Naive B cell (primary cell): ENCODE measurements at places on chromosomes 12 and 14.

- no peak for DNase-seq
Observed at GRCh38 chr14:105163040-105163742, 5.4 kb downstream of the JAG2 start.

DNA sequence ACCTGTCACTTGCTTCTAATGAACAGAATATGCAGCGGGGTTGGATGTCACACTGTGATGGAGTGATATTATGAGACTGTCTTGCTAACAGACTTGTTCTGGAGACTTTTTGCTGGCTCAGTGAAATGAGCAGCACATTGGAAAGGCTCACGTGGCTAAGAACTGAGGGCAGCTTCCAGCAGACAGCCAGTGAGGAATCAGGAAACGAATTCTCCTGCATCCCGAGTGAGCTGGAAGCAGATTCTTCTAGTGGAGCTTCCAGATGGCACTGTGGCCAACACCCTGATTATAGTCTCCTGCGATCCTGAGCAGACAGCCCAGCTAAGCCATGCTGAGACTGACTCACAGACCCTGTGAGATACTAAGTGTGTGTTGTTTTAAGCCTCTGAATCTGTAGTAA lies 16.1 kb upstream of the TSPAN9 start:
- DNase-seq, result no peak

- DNase-seq, result no peak
Observed at GRCh38 chr14:74962046-74962445, 6.6 kb upstream of the PGF start.

- DNase-seq, result no peak
Observed at GRCh38 chr12:108696111-108696995, 35.0 kb downstream of the CORO1C start.

GRCh38 chr12:24109381-24110039 lies 160.0 kb upstream of the SOX5 start:
- DNase-seq, result peak; percentile 6

GRCh38 chr12:17572250-17572649 lies 517.7 kb downstream of the RERGL start:
- no peak for DNase-seq

- DNase-seq, result no peak
Observed at GRCh38 chr14:79661752-79662151, 549.6 kb downstream of the DIO2 start.

GRCh38 chr14:94581127-94581999 lies at the start of gene SERPINA5:
Gene SERPINA5 (plus strand): TSS chr14:94581426. CDS start chr14:94587363, 5,937 bp downstream.
- DNase-seq, result no peak

DNA sequence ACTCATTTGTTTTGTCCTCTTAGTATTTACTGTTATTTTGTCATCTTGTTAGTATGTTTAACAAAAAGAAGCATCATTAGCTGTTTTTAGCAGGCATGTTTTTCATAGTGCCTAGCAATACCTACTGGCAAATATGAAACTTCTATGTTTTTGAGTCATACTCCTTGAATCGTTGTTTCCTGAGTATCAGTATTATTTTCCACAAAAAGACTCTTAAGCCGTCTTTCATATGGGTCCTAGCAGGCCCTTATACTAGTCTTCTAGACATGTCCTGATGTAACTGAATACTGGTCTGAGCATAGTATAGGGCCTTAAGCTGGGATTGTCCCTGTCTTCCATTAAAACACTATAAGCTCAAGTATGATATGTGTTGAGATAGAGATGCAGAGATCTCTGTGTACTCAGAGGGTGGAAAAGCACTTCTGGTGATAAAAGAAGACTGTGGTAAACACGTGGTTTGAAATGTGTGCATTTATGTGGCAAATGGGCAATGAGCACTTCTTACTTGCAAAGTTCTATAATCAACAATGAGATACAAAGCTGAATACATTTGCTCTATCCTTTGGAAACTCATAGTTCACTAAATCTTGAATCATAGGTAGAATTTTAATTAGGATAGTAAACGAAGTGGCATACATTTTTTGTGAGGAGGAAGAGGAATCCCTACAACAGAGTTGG lies 348.8 kb downstream of the PDZRN4 start:
- DNase-seq, result no peak
